ENCODE measurements at places on chromosomes 2 and 18.

DNA sequence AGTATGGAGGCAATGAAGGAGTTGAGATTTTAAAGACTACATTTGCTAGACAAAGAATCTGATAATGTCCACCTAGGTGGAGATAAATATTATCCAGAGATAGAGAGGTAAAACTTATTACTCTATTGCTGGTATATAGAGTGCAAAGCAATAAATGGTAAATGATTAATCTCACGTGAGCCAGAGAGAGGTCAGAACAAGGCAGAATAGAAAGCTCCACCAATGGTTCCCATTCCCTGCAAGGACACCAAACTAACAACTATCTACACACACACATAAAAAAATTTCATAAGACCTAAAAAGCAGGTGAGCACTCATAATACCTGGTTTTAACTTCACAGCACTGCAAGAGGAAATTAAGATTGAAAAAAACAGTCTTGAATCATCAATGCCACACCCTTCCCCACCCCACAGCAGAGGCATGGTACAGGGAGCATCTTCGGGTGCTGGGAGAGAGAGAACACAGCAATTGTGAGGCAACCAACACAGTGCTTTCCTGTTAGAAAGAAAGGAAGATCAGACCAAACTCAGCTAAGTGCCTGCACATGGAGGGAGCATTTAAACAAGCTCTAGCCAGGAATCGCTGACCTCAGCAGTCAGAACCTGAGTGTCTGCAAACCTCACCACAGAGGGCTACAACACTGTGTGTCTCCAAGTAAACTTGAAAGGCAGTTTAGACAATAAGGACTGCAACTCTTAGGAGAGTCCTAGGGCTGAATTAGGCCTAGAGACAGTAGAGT is 1432.6 kb upstream of the TMEFF2 start:
- no peak for DNase-seq

- DNase-seq: no peak
Observed at GRCh38 chr2:214379227-214379626, 31.6 kb upstream of the VWC2L start.

DNA sequence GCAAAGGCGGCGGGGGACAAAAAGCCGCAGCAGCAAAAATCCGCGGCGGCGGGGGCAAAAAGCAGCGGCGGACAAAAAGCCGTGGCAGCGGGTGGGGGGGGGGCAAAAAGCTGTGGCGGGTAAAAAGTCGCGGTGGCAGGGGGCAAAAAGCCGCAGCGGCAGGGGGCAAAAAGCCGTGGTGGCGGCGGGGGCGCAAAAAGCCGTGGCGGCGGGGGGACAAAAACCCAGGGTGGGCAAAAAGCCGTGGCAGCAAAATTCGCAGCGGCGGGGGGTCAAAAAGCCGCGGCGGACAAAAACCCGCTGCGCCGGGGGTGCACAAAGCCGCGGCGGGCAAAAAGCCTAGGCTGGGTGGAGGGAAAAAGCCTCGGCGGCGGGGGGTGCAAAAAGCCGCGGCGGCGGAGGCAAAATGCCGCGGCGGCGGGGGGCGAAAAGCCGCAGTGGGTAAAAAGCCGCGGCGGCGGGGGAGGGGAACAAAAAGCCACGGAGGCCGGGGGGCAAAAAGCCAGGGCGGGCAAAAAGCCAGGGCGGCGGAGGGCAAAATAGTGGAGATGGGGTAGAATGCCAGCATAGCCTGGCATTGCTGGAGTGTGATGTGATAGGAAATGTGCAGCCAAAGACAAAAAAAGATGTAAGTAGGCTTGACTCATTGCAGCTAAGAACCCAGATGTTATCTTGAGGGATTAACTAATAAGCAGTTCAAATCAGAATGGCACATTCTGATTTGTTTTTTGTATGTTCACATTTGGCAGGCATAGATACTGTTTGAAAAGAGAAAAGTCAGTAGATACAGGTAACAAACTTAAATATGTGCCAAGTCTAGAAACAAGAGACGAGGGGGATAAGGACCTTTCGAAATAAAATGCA is 1076.3 kb downstream of the RPIA start:
- no peak for DNase-seq

DNA sequence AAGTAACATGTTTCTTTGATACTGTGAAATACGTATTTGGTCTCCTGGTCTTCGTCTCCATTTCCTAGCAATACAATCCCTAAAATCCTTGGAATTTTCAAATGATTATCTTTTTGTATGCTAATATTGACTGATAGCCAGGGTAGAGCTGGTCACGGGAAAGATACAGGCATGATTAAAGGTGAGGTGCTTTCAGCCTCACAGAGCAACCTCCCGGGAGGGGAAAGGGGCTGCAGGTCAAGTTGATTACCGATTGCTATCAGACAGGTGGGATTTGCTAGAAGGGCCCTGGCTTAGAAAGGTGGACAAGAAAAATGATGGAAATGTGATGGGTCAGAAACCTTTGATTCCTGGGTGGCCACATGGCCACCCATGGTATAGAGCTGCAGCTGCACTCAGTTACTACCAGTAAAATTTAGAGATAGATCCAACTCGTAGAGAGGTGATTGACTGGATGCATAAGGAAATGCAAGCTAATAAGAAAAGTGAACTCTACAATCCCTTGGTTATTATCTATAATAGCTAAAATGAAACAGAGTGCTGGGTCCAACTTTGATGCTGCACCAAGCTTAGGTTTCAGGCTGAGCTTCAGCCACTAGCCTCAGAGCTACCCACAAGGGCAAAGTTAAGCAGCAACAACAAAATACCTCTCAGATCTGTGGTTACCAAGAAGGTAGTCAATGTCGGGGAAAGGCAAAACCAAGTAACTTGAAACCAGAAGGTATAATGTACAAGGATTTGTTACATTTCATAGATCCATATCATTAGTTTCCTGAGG is 15.3 kb downstream of the YPEL5 start:
- no peak for DNase-seq

DNA sequence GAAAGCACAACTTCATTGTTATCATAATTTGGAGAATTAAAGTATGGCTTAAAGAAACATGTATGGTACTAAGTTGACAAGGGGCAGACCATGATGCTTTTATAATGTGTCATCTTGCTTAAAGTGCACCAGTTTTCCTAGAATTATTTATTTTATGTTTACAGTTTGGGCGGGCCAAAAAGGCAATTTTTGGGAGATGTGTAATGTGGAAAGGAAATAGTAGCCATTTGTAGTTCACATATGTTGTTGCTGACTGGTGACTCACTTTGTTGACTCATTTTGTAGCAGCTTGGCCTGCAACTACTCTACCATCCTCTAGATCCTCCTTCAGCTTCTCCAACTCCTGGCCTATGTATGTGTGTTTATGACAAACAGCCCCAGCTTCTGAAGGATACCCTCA is 7.7 kb downstream of the ZSCAN30 start:
- no peak for DNase-seq

GRCh38 chr2:234971496-234971895 is 19.7 kb downstream of the SH3BP4 start:
- DNase-seq: no peak

GRCh38 chr2:34660741-34661140 is 1061.6 kb upstream of the FAM98A start:
- DNase-seq: no peak

GRCh38 chr2:11404376-11405073 is 60.1 kb upstream of the ROCK2 start:
- no peak for DNase-seq

- DNase-seq: no peak
Observed at GRCh38 chr18:75029481-75029880, 179.5 kb downstream of the PTGR3 start.

- DNase-seq: no peak
Observed at GRCh38 chr2:40095000-40095399, 315.9 kb upstream of the THUMPD2 start.

DNA sequence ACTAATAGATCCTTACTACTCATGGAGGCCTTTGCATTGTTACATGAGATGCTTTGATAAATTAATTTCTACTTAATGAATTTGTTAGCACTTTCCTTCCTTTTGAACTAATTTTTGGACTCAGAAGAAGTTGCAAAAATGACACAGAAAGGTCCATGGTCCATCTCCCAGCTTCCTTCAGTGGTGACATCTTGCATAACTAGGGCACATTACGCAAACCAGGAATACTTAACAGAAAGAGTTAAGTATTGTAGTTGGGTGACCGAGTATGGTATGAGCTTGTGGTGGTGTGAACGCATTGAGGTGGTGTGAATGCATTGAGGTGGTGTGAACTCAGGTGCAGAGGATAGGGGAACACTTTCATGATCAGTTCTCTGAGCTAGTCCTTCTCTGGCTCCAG is 151.1 kb upstream of the TWIST2 start:
- no peak for DNase-seq

DNA sequence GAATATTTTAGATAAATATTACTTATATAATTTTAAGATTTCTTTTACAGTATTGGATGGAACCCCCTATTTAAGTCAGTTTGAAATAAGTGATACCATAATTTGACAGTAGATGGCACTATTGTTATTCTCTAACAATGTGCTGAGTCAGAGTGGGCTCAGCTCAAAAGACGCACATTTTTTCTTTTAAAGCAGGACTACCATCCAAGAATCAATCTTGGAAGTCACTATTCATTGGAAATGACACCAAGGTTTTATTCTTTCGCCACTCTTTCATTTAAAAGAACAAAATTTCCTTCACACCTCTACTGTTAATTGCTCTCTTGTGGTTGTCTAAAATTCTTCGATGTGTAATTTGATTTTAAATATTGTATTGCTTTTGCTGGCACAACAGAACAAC is 32.6 kb upstream of the SPAG16 start:
- DNase-seq: no peak

DNA sequence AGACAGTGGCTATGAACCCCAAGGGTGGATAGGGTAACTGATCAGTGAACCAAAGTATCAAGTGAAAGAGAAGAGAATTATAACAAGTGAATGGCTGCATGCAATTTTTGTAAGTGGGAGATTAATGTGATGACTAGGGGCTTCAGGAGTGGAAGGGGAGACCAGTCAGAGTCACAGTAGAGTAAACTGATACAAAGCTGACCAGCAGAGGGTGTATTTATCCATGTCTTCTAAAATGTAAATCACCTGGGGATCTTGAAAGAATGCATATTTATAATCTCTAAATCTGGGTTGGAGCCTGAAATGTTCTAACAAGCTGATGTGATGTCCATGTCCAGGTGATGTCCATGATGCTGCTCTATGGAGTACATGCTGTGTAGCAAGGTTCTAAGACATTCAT is 1351.3 kb upstream of the CHAC2 start:
- DNase-seq: no peak

- DNase-seq: no peak
Observed at GRCh38 chr2:239264492-239264837, 136.4 kb downstream of the HDAC4 start.

DNA sequence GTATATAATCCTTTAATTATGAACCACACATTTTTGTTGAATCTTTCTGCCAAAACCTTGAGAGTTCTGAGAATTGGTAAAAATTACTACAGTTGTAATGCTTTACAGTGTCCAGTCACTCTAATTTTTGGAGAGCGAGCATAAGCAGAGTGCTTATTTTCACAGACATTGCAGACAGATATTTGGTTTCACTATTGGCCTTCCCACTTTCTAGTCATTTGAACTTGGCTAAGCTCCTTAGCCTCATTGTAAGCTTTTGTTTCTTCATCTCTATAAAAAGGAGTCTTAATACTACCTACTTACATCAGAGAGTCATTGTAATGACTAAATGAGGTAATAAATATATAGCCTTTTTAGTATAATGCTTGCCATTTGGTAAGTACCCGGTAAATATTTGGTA is 80.4 kb downstream of the LCLAT1 start:
- DNase-seq: no peak

GRCh38 chr18:1003499-1003898 is 98.8 kb downstream of the ADCYAP1 start:
- no peak for DNase-seq

- DNase-seq: no peak
Observed at GRCh38 chr2:120522151-120522751, 176.3 kb downstream of the INHBB start.

DNA sequence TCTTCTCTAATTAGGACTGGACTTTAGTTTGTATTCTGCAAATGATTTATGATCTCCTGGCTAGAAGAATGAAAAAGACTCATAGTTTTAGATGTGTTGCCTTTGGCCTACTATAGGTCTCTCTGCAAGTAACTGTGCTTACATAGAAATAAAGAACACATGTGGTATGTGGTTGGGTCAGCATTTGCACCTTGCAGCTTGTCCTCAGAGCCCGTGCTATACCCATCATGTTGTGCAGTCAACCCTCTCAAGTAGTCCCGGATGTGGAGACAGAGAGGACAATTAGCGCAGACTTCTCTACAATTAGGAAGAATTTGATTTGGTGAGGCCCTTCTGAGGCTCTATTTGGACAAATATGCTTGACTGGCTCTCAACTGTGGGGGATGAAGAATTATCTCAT is 203.7 kb upstream of the ITGA4 start:
- no peak for DNase-seq

DNA sequence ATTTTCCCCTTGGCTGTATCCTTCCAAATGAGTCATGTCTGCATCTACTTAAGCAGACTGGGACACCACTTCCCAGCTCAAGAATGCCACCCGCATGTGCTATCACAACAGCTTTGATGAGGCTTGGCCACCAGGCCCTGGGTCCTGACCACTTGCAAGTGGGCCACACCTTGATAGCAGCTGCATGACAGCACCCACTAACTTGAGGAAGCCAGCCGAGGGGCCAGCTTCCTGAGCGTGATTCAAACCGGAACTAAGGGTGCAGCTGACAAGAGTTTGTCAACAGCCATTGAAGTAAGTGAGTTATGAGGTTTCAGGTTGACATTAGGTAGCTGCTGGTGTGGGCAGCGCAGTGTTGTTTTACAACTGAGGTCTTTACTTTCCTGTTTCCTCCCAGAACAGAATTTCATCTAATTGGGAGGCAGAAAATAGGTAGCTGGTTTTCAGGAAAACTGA is 54.4 kb downstream of the EPHA4 start:
- DNase-seq: no peak

GRCh38 chr2:178412047-178412446 is 38.9 kb downstream of the PRKRA start:
- DNase-seq: no peak

GRCh38 chr2:41879235-41879916 is 168.4 kb upstream of the PKDCC start:
- DNase-seq: no peak

- DNase-seq: no peak
Observed at GRCh38 chr18:48860269-48861180, 90.2 kb downstream of the SMAD7 start.

DNA sequence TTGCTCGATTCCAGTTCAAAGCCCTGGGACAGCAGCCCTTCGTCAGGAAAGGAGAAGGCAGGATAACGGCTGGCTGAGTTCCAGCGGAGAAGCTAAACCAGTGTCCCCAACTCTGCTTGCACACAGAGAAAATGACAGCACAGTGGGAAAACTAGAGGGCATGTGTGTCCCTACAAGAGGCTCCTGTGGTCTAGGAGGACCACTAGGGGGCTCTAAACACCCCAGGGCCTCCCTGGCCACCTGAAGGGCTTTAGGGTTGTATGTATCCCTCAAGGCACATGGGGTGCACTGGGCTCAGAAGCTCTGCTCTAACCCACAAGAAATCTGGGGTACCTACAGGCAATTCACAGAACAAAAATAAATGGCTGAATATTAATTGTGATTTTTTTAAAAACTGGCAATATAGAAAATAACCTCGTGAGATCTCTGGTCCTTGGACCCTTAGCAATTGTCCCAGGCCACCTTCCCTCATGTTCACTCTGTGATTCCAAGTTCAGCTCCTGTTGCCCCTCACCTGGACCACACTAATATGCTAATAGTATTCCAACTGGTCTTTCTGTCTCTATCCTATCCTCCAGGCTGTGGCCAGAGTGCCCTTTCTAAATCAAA is 17.5 kb downstream of the STAT1 start:
- DNase-seq: no peak

GRCh38 chr2:232888839-232889529 is 18.9 kb downstream of the SNORC start:
- no peak for DNase-seq
